ENCODE measurements at places on chromosomes 3 and 15.

- DNase-seq = no peak
Observed at GRCh38 chr15:91140601-91141000, 40.5 kb downstream of the SV2B start.

- no peak for DNase-seq
Observed at GRCh38 chr3:3443482-3443881, 264.0 kb upstream of the CRBN start.

- DNase-seq = no peak
Observed at GRCh38 chr15:31336593-31337295, 10.1 kb downstream of the KLF13 start.

DNA sequence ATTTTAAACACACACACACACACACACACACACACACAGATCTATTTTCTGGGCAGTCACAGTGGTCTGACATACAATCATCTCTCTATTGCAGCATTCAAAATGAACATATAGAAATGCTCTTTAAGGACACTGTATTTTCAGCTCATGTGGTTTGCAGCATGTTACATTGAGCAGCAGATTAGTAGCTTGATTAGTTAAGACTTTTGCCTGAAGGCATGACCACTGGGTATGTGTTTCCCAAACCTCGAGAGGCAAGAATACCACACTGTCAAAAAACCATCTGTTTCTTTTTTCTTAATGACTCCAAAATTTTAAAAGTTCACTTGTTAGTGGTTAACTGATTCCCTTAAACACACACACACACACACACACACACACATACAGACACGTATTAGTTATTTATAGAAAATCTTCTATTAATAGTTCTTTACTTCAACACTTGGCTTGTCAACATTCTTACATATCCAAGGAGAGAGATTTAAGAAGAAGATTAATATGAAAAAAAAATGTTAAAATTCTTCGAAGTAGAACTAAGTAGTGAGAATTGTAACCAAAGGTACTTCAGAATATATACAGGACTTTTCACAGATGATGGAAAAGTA lies 518.2 kb downstream of the CADM2 start:
- DNase-seq = no peak

DNA sequence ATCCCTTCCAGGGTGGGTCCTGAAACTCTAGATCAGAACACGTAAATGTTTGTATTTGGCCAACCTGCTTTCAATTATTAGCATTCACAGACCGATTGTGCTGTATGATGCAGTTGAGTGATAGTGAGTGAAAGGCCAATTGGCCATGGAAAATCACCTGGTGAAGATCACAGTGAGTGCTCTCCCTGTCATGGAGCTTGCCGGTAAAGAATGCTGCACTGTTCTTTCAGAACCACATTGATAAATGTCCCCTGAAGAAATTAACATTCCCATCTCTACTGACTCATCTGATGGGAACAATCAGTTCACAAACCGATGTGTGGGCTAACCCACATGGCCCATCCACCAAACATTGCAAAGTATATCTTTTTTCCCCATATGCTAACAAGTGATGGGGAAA lies 324.8 kb upstream of the TBL1XR1 start:
- DNase-seq = no peak

DNA sequence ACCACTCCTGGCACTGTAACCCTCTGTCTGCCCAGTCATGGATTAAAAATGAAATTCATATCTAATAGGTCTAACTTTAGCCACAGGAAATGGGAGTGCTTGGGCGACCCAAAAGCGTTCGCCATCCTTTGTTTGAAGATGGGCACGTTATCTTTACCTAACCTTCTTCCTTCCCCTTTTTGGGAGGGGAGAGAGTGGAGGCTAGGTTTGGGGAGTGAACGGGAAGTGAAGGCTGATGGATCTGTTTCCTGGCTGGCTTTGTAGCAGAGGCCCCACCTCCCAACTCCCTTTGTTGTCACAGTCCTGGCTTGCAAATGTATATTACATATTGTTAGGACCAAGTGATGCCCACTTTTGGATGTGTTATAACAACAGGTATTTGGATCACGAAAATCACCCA lies 98.1 kb upstream of the ARHGEF3 start:
- no peak for DNase-seq

DNA sequence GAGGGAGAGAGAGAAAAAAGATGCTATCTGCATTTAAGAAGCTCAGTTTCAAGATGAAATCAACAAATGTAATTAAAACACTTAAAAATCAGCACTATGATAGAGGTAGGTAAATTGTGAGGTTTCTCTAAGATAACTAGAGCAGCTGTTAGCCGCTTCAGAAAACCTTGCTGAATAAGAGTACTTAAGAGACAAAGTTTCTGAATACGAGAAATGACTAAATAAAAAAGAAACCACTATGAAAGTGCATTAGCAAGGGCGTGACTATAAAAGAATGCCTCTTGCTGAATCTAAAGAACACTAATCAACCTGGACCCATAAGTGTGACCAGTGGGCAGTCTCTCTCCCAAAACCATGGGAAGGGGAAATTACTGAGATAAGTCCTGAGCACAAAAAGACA lies 41.8 kb downstream of the IQCB1 start:
- DNase-seq = no peak

DNA sequence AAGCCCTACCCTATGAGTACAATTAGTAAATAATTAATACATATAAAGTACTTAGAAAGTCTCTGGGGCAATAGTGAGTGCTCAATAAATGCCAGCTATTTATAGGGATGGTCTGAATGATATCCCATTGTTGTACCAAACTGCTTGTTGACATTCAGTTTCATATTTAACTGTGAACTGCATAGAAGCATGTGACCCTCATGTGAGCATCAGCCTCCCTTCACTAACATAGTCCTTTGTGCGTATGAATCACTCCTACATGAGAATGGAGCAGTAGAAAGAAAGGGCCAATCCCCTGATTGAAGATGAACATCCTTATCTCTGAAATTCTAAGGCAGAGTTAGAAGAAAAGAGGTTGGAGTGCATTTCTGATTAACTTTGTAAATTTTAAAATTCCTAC lies 68.7 kb upstream of the ATP10A start:
- no peak for DNase-seq

- DNase-seq = no peak
Observed at GRCh38 chr3:15796771-15797641, 773 bp downstream of the ANKRD28 start.

DNA sequence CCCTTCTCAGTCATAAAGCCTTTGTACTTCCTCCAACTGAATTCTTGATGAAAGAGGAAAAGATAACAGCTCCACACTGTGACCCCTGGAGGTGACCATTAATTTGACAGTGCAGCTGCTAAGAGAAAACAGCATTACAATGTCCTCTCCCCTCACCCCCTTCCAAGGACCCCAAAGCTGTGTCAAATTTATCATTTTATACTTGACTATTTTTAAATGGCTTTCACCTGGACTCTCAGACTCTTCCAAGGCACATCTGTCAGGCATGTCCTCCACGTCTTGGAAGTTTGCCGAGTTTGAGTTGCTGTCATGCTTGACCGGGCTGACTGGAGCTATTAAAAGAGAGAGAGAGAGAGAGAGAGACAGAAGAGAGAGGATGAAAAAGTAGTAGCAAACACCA lies 236.5 kb downstream of the WDR72 start:
- no peak for DNase-seq

DNA sequence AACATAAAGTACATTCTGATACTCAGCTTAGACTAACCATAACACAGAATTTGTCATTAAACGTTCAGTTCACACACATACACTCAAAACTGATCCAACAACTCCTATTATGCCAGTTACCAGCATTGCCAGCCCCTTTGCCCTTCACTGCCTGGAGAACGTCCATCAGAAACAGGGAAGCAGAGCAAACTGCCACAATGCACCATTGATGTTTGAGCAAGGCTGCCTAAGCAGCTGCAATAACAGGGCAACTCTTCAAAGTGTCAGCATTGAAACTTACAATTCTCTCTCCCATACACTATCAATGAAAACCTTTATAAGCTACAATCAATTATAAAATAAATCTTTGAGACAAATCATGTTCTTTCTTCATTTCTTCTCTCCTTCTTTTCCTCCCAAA lies 85.1 kb downstream of the ZBTB20 start:
- no peak for DNase-seq

DNA sequence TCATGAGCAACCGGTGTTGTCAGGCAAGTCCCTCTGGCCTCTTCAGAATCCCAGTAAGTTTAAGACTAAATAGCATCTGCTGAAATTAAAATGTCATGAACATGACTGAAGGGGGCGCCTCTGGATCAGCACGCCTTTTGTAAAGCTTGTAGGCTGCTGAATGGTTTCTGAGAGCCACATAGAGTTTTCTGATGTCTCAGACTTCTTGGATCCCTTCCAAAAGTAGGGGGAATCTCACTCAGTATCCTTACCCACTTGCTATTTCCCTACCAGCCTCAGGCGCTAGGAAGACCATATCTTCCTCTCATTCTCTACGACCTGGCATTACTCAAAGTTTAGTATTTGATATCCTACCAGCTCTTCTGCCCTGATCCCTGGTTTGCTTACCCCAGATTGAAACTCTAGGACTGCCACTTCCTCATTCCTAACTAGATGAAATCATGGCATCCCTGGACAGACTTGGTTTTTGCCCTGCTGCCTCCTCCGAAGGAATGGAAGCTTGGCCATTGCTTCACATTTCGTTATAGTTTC lies 62.7 kb upstream of the CD47 start:
- peak; percentile 48 for DNase-seq

DNA sequence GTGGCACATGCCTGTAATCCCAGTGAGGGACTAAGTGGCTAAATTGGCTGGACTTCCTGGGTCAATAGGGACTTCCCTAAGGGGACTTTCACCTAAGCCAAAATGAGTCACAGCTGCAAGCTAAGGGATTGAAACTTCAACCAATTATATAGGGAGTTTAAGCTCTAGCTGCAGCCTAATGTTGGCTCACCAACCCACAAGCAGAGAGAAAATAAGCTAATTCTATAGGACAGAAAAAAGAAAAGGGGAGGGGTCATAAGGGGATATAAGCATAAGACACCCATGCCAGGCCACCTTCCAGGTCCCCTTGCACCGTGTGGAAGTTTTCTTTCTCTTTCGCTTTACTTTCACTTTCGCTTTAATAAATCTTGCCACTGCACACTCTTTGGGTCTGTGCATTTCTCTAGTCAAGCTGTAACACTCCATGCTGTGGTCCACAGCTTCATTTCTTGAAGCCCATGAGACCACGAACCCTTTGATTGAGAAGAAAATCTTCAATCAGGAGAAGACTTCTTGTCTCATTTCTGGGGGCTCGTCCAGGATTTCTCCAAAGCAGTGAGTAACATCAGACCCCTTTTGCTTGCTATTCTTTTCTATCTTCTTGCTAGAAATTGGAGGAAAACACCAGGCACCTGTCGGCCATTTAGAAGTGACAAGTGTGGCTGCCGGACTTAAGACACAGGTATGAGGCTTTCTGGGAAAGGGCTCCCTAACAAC lies 192.3 kb downstream of the IGSF11 start:
- no peak for DNase-seq

DNA sequence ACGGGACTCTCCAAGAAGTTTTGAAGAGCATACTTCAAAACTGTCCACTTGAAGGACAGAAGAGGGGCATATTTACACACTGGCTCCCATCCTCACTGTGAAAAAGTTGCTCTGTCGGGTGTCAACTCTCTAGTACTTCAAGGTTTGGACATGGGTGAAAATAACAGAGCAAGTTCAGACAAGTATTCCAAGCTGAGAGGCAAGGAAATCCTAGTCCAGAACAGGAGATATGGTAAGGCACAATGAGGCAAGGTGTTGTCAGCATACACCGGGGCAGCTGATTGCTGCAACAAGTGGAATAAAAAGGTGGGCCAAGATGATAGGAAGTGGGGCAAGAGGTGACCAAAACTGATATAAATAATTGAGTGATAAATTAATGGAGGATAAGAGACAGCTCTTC lies 4.8 kb upstream of the TFDP2 start:
- no peak for DNase-seq

DNA sequence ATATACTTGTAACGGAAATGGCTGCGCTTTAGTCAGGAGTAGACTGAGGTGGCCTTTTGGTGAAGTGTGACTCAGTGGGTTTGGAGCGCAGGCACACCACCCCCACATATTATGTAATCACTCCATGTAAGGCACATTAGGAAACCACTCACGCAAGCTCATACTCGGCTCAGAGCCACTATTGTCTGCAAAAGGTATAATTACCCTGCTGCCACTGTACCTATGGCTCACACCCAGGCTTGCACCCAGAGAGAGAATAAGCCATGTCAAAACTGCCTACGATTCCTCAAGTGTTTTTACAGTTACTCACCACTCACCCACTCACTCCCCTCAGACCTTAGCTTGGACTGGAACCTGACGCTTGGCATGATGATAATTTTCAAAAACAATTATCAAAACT lies 611.9 kb upstream of the CCDC54 start:
- no peak for DNase-seq

- no peak for DNase-seq
Observed at GRCh38 chr3:10495003-10495402, 10.4 kb downstream of the ATP2B2 start.

DNA sequence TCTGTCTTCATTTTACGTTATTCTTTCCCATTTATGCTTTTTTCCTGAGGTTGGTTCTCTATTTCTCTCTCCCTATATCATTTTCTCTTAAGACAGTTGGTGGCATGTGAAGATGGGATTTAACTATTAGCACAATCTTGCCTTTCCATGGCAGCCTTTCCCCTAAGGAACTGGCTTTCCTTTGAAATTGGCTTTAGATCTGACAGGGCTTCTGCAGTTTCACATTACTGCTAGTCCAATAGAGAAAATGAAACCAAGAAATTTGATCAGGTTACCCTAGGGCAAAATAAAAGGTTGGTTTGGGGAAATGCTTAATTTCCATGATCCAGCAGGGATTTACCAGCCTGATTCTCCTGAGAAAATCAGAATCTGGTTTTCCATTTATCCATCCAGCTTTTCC lies 22.7 kb upstream of the CHL1 start:
- no peak for DNase-seq

GRCh38 chr15:91678003-91678402 lies 175.5 kb upstream of the SLCO3A1 start:
- no peak for DNase-seq

- peak; percentile 58 for DNase-seq
Observed at GRCh38 chr15:29139540-29140459, 129.8 kb downstream of the NSMCE3 start.

- no peak for DNase-seq
Observed at GRCh38 chr3:151584566-151584965, 123.7 kb upstream of the IGSF10 start.

GRCh38 chr3:170997961-170998913 lies 28.3 kb downstream of the SLC2A2 start:
- no peak for DNase-seq

GRCh38 chr3:141656771-141657170 lies 81.3 kb upstream of the RNF7 start:
- no peak for DNase-seq

DNA sequence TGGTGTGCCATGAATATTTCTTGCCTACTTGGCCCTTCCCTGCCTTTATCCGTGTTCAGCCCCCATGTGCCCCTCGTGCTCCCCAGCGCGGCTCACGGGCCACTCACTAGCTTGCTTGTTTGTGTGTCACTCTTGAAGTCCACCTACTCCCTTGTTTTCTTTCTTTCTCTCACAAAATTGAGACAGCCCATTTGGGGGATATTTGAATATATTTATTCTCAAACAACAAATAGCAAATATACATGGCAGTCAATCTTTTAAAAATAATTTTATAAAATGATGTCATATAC lies 82.2 kb downstream of the PLXNA1 start:
- DNase-seq = no peak

Measured in stimulated activated CD4-positive, alpha-beta T cell treated with anti-CD3 and anti-CD28 coated beads, Interleukin-4, amount 100 ng/mL, for 1 hour (primary cell).